Psoas muscle (tissue), 8 donors: ENCODE measurements at places on chromosomes 11 and 22. TPM values are rescaled to one million over a fixed set of nuclear protein-coding genes. Genes with fewer than 3 reads are reported as not detected.

Gene GLB1L2
- 1.2 TPM for polyA plus RNA-seq

Gene SNX32
- 0.20 TPM for polyA plus RNA-seq

Gene ACRV1
- polyA plus RNA-seq: 0.03 TPM

Gene CASP4
- 5.8 TPM for polyA plus RNA-seq

Gene ADAMTS15
- 3.1 TPM for polyA plus RNA-seq

Gene RBMXL2
- not detected for polyA plus RNA-seq

Gene BRD1
- 12.8 TPM for polyA plus RNA-seq

Gene XKR3
- not detected for polyA plus RNA-seq

Gene MMP3
- 2.0 TPM for polyA plus RNA-seq

Gene NAA40
- polyA plus RNA-seq: 4.6 TPM

Gene PATE2
- not detected for polyA plus RNA-seq

Gene P2RY2
- 43.8 TPM for polyA plus RNA-seq

Gene MMP12
- polyA plus RNA-seq: not detected

Gene SLC22A8
- not detected for polyA plus RNA-seq

Gene LUZP2
- 0.01 TPM for polyA plus RNA-seq

Gene RIN1
- 2.0 TPM for polyA plus RNA-seq

Gene ATM
- polyA plus RNA-seq: 5.6 TPM
